ENCODE measurements at places on chromosomes 12 and 14. TPM values are rescaled to one million over a fixed set of nuclear protein-coding genes. Genes with fewer than 3 reads are reported as not detected.

Gene ATL1
- total RNA-seq = 5.9 TPM

Gene C12orf54
- not detected for total RNA-seq

Gene SENP1
- 11.5 TPM for total RNA-seq

Gene PRR4
- 3.0 TPM for total RNA-seq

Gene COCH
- total RNA-seq = 25.7 TPM

Gene ERBB3
- 1.7 TPM for total RNA-seq

Gene RNASE1
- 0.45 TPM for total RNA-seq

Gene RND1
- total RNA-seq = 3.1 TPM

Gene DDHD1
- total RNA-seq = 7.3 TPM

Gene LETMD1
- total RNA-seq = 24.0 TPM

Gene KITLG
- total RNA-seq = 21.9 TPM

Gene DTX1
- 0.26 TPM for total RNA-seq

Gene LPAR5
- 0.71 TPM for total RNA-seq

Gene CMA1
- not detected for total RNA-seq

Gene LRRK2
- 1.7 TPM for total RNA-seq

Gene METTL3
- total RNA-seq = 36.8 TPM

Gene EGLN3
- total RNA-seq = 5.3 TPM

Gene HOXC6
- 5.6 TPM for total RNA-seq

Gene KRT75
- total RNA-seq = 0.15 TPM

Gene STXBP6
- total RNA-seq = 2.9 TPM

Gene SRSF9
- total RNA-seq = 198 TPM

Gene ADAMTS20
- not detected for total RNA-seq

Gene CKB
- 157 TPM for total RNA-seq

Gene CMAS
- total RNA-seq = 42.7 TPM

Gene SOX5
- total RNA-seq = not detected

Gene FAM161B
- 1.8 TPM for total RNA-seq

Gene GLI1
- 4.5 TPM for total RNA-seq

Gene ABCD2
- total RNA-seq = 0.01 TPM

Gene PPFIA2
- total RNA-seq = not detected

Gene IL22
- total RNA-seq = not detected

Gene MYO1A
- total RNA-seq = 0.10 TPM

Gene LALBA
- not detected for total RNA-seq

Gene GLIPR1L1
- not detected for total RNA-seq

Gene GSC
- 0.29 TPM for total RNA-seq

Gene TEDC1
- total RNA-seq = 26.7 TPM

Gene IFNG-AS1
- total RNA-seq = not detected

Gene PAPLN
- total RNA-seq = 4.0 TPM

Gene KRT3
- total RNA-seq = 0.06 TPM

Gene KRAS
- total RNA-seq = 18.0 TPM

Gene BEST3
- 1.7 TPM for total RNA-seq

Gene IL26
- total RNA-seq = not detected

Gene TMEM121
- 7.9 TPM for total RNA-seq

Gene KIF26A
- total RNA-seq = 1.9 TPM

Gene WSCD2
- total RNA-seq = not detected

Gene PPP1R1A
- 0.09 TPM for total RNA-seq

Gene PRMT5
- 115 TPM for total RNA-seq

Gene CHGA
- 3.0 TPM for total RNA-seq

Gene NINJ2
- total RNA-seq = 0.53 TPM

Gene FOXA1
- total RNA-seq = 6.5 TPM

Gene SLCO1B1
- total RNA-seq = 0.38 TPM

Gene CLEC1A
- not detected for total RNA-seq
